NCI-H2081 treated with DMSO at 0.1 percent for 48 hours (cell line): ENCODE measurements at places on chromosomes 6 and 20.

DNA sequence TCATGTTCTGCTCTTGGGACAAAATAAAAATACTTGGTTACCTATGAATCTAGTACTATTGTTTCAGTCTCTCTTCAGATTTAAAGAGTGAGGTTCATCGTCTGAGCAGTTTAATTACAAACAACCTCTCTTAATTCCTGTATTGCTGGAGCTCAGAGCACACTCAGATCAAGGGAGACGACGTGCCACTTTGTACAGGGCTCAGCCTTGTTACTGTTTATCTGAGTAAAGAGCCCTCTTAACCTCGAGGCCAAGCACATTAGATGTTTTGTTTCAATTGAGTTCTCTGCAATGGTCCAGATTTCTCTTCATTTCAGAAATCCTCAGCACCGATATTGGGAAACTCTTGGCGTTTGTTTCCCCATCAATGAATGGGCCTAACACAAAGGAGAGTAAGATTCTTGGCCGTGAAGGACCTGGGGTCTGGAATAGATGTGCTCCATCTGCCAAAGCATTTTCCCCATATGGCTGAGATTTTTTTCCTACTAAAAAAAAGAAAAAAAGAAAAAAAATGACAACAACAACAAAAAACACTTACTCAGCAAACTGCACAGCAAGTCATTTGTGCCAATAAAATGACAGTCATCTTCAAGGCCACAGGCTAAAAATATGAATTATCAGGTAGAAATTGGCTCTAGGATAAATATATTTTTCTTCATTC, 82.6 kb upstream of the CCN6 start:
- DNase-seq: no peak

DNA sequence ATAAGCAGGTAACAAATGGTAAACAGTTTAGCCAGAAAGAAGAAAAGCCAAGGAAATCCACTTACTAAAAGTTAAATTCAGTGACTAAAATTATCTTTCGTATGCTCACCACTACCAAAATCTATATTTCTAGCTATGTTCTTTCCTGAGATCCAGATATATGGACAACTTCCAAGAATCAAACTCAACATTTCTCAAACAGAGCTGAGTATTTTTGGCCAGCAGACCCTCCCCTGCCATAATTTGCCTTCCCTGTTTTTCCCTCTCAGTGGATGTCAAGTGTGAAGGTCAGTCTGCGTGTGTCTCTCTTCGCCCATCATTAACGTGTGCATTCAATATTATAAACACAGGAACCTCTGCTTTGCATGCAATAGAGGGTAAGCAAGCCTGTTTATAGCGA, 42.0 kb downstream of the PRKN start:
- no peak for DNase-seq

- no peak for DNase-seq
These were observed 66.7 kb upstream of the BMP2 start for GRCh38 chr20:6700563-6701329.

GRCh38 chr20:47818996-47819609, 33.8 kb upstream of the SULF2 start:
- no peak for DNase-seq
